Bone marrow (tissue), 2 donors: ENCODE measurements at places on chromosomes 11 and 22.

GRCh38 chr11:44747316-44747715, 20.6 kb downstream of the TSPAN18 start:
- no peak for DNase-seq

GRCh38 chr22:48423481-48423911, 1404.2 kb downstream of the BRD1 start:
- DNase-seq, result no peak

DNA sequence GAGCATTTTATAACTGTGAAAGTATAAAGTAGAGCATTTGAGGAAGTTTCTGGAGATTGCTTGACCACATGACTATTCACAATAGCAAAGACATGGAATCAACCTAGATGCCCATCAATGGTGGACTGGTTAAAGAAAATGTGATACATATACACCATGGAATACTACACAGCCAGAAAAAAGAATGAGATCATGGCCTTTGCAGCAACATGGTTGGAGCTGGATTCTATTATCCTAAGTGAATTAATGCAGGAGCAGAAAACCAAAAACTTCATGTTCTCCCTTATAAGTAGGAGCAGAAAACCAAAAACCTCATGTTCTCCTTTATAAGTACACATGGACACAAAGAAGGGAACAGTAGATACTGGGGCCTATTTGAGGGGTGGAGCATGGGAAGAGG, 30.3 kb downstream of the UVRAG start:
- DNase-seq, result no peak

DNA sequence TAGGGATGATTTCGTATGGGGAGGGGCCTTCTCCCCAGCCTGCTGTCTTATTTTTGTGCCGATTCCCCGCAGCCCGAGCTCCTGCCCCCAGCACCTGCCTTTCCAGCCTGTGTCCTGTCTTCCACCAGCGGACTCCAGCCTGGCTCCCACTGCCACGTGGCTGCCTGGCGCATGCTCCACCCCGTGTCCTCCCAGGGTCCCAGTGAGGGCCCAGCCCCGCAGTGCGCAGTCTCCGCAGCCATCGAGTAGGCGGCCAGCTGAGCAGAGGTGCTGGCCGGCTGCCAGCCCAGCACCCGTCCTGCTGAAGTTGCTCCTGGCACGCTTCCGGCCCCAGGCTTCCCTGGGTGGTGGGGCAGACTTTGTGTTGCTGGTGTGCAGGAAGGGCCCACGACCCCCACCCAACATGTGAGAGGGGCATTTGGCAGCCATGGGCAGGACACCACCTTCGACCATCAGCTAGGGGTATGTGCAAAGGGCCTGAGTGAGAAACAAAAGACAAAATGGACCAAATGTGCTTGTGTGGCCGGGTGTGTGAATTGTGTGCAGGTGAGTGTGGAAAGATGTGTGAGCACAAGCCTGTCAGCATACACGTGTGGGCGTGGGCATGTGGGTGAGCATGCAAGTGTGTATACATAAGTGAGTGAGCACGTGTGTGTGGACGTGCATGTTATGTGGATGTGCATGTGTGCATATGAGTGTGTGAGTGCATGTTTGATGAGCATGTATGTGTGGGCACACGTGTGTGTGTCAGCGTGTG, 55.9 kb downstream of the RTN4R start:
- DNase-seq, result no peak

GRCh38 chr22:32073823-32074380, 30.8 kb downstream of the SLC5A1 start:
- DNase-seq, result no peak
